ENCODE measurements at places on chromosomes 5 and 9. TPM values are rescaled to one million over a fixed set of nuclear protein-coding genes. Genes with fewer than 3 reads are reported as not detected.

CTNND2 gene
- 7.0 TPM for total RNA-seq

LECT2 gene
- total RNA-seq = not detected

ZNF79 gene
- total RNA-seq = 11.5 TPM

TRIO gene
- 82.9 TPM for total RNA-seq

SOX30 gene
- 0.13 TPM for total RNA-seq

RGS3 gene
- 13.9 TPM for total RNA-seq

WDR55 gene
- 26.6 TPM for total RNA-seq

IL33 gene
- not detected for total RNA-seq

NIM1K gene
- 0.07 TPM for total RNA-seq

CCNI2 gene
- total RNA-seq = 0.57 TPM

PCDHA9 gene
- 0.46 TPM for total RNA-seq

PHF2 gene
- total RNA-seq = 18.8 TPM

AK8 gene
- total RNA-seq = 0.44 TPM

IRX1 gene
- total RNA-seq = 3.6 TPM

COL27A1 gene
- 17.5 TPM for total RNA-seq

DMRT3 gene
- total RNA-seq = not detected

MYORG gene
- 5.6 TPM for total RNA-seq

GLRA1 gene
- total RNA-seq = not detected

GAPVD1 gene
- total RNA-seq = 39.2 TPM

GLE1 gene
- 17.9 TPM for total RNA-seq

GOLGA2 gene
- 44.2 TPM for total RNA-seq

GABRG2 gene
- total RNA-seq = 0.98 TPM

All from H9 (cell line).